Activated T-cell treated with anti-CD3 and anti-CD28 coated beads, Interleukin-2, amount 50 U/mL, for 72 hours (primary cell): ENCODE measurements at places on chromosomes 2 and 18. TPM values are rescaled to one million over a fixed set of nuclear protein-coding genes. Genes with fewer than 3 reads are reported as not detected.

The IL1A gene
- total RNA-seq: 6.6 TPM

The VSNL1 gene
- not detected for total RNA-seq

GRCh38 chr2:101725515-101726192 lies 28.1 kb downstream of the MAP4K4 start:
- H3K4me3 ChIP-seq: peak overlapping the region; percentile 39
- H3K4me1 ChIP-seq: peaks cover 97% of the 10 kb centered on the region
- H3K27me3 ChIP-seq: no peaks in the 10 kb centered on the region
- H3K27ac ChIP-seq: no peak overlapping the region

DNA sequence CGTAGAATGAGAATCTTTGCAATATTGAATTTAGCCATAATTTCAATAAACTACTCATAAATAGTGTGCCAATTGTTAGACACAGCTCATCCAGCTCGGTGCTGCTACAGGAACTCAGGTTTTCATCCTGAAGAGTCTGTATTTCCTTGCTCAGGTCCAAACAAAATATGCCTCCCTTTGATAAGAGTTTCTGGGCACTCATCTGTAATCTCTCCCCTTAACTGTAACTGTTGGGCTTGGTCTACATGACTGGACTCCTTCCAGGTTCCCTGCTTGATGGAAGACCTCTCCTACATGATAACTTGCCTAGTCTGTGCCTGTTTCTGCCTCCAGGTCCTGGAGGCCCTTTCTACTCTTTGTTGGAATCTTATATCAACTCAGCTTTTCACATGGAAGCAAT lies 57.9 kb downstream of the GCA start:
- no peaks in the 10 kb centered on the region for H3K27me3 ChIP-seq
- no peak overlapping the region for H3K4me3 ChIP-seq
- no peak overlapping the region for H3K27ac ChIP-seq
- DNase-seq: no peak
- H3K36me3 ChIP-seq: no peaks in the 10 kb centered on the region

- DNase-seq: no peak
- peaks cover 4% of the 10 kb centered on the region for H3K4me1 ChIP-seq
- no peaks in the 10 kb centered on the region for H3K36me3 ChIP-seq
These were observed 45.9 kb upstream of the NYAP2 start for GRCh38 chr2:225353579-225354085.

GRCh38 chr2:28469947-28470535 lies 25.8 kb upstream of the PLB1 start:
- peaks cover 4% of the 10 kb centered on the region for H3K27me3 ChIP-seq
- DNase-seq: no peak
- H3K27ac ChIP-seq: no peak overlapping the region

GRCh38 chr18:7945882-7946281 lies 378.8 kb downstream of the PTPRM start:
- H3K4me1 ChIP-seq: peaks cover 8% of the 10 kb centered on the region
- peak overlapping the region; percentile 50 for H3K4me3 ChIP-seq

- no peak overlapping the region for H3K27ac ChIP-seq
- no peaks in the 10 kb centered on the region for H3K27me3 ChIP-seq
- DNase-seq: no peak
- no peak overlapping the region for H3K4me3 ChIP-seq
These were observed 288.3 kb downstream of the CYP26B1 start for GRCh38 chr2:71859211-71859847.

DNA sequence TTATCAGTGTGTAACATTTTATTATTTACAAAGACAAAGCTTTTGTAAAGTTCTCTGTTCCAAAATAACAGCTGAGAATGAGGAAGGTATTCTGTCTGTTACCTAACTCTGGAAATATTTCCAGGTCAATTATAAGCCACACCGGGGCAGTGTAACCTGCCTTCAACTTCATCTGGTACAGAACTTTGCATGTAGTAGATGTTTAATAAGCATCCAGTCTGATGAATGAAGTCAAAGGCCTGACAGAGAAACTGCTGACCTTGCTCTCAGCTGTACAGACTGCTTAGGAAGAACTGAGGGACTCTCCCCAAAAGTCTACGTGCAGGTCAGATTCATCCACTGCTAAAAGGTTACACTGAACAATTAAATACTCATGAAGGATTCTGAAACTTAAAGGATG lies 43.3 kb downstream of the WDFY1 start:
- H3K4me1 ChIP-seq: peaks cover 14% of the 10 kb centered on the region
- no peak overlapping the region for H3K4me3 ChIP-seq
- peak overlapping the region; percentile 15 for H3K27ac ChIP-seq
- no peak for DNase-seq
- no peaks in the 10 kb centered on the region for H3K27me3 ChIP-seq

DNA sequence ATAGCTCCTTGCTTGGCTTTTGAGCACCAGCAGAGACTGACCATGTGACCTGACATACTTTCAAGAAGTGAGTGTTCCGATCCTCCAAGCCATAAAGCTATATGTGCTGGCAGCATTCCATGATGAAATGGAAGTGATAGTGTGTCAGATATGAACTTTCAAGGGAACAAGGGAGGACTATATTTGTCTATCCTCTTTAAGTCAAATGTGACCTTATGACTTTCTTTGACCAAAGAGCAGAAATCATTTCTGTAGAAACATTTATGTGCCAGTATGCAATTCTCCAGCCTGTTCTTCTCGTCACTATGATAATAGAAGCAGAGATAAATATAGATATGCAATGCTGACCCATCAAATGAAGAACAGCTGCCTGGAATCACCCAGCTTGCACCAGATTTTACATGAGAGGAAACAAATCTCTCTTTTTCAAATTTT lies 14.4 kb downstream of the HYCC2 start:
- no peak overlapping the region for H3K27ac ChIP-seq
- no peak overlapping the region for H3K4me3 ChIP-seq

DNA sequence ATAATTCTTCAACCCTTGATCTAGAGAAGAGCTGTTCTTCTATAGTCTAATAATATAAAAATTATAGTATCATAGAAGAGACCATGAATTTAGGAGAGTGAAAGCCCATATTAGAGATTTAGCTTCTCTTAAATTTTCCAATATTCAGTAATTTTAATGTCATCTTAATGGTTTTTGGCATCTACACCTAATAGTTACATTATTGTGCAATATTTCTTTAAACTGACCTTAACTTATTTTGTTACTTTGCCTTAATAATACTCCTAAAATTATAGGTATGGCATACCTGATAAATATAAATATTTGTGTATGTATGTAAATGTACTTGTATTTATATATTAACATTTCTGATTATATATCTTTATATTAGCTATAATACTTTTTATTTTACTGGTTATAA lies 78.0 kb upstream of the CWC22 start:
- no peaks in the 10 kb centered on the region for H3K27me3 ChIP-seq
- DNase-seq: no peak
- H3K27ac ChIP-seq: no peak overlapping the region
- no peak overlapping the region for H3K4me3 ChIP-seq
- no peaks in the 10 kb centered on the region for H3K4me1 ChIP-seq

- peaks cover 1% of the 10 kb centered on the region for H3K36me3 ChIP-seq
- no peaks in the 10 kb centered on the region for H3K27me3 ChIP-seq
- H3K4me3 ChIP-seq: no peak overlapping the region
- no peak overlapping the region for H3K27ac ChIP-seq
- peaks cover 23% of the 10 kb centered on the region for H3K4me1 ChIP-seq
These were observed 34.9 kb downstream of the NAB1 start for GRCh38 chr2:190683802-190684201.

DNA sequence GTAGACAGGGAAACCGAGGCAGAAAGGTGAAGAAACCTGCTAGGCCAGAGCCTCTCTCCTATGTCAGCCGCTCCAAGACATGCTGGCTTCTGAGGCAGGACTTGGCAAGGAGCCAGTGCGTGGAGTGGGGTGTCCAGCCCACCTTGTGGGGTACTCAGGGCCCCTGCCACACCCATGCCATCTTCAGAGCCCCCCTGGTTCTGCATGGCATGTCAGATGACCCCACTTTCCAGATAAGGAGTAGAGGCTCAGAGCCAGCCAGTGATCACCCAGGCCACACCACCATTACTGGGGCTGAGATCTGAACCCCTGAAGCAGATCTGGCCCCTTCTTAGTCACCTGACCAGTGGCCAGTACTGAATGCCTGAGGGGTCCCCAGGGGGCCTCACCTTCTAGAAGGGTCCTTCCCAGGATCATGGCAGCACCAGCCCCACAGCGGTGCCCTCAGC lies 14.7 kb downstream of the CROCC2 start:
- DNase-seq: no peak
- H3K27me3 ChIP-seq: peaks cover 6% of the 10 kb centered on the region
- H3K4me1 ChIP-seq: no peaks in the 10 kb centered on the region
- no peak overlapping the region for H3K27ac ChIP-seq
- H3K4me3 ChIP-seq: no peak overlapping the region
